Mesenchymal stem cell (in vitro differentiated cells and primary cell): ENCODE measurements at places on chromosomes 3 and 15.
A peak's percentile ranks its signal among the peaks of the same experiment; 100 is the strongest.

DNA sequence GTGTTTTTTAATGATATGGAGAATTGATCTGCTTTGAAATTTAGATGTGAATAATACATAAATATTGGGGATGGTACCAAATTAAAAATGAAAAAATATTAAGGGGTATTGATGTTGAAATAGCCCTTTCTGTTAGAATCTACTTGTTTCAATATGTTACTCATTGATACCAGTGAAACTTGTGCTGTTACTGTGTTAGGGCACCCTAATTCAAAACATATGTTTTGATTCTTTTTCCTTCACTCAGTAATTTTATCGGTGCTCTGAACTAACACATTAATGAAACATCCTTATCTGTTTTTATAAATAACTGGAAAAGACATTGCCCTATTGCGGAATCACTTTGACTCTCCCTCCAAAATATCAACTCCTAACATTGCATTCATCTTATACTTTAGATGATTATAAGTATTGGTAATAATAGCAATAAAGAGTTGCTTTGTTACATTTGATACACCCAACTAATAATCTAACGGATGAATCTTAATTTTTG, 52.0 kb upstream of the CCNB2 start:
- DNase-seq, result no peak

DNA sequence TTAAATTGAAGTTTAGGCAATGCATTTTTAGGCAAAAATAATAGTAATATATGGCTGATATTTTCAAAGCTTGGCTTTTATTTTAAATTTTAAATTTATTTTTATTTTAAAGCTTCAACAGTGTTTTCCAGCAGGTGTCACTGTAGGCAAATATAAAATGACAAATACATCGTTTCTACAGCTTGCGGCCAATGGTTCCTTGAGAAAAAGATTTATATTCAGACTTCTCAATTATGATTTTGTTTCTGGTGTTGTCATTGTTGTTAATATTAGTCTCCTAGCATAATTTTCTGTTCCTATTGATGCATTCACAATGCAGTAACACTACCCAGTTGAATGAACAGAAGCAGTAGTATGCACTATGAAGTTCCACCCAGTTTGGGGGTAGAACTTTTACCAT, 220.7 kb upstream of the DNAJC19 start:
- DNase-seq, result no peak

GRCh38 chr3:85074003-85074402, 115.2 kb downstream of the CADM2 start:
- no peak for DNase-seq

DNA sequence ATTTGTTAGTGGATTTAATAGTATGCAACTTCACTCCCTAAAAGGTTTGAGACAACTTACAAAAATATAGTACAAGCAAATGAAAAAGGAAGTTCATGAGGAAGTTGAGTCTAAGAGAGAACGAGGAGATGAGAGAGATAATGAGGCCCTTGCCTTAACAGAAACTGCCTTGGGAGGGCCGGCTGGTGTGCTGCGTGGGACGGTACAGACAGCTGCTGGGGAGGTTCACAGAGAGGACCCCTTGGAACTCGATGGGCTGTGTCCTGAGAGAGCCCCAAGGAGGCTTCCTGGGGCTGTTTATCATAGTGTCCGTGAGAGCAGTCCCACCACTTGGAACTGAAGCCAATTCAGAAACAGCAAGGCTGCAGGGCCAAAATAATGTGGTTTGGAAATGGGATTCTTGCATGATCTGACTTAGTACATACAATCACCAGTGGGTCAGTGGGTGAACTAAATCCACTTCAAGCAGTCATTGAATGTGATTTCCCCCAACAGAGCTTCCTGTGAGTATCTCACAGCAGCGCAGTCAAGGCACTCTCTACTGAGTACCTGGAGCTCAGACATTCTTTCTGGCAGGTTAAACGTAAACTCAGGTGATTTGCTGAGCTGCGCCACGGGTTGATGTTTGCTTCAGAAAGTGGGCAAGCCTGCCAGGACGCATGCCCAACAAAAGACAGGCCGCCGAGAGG, 90.8 kb downstream of the CRTC3 start:
- DNase-seq, result no peak

DNA sequence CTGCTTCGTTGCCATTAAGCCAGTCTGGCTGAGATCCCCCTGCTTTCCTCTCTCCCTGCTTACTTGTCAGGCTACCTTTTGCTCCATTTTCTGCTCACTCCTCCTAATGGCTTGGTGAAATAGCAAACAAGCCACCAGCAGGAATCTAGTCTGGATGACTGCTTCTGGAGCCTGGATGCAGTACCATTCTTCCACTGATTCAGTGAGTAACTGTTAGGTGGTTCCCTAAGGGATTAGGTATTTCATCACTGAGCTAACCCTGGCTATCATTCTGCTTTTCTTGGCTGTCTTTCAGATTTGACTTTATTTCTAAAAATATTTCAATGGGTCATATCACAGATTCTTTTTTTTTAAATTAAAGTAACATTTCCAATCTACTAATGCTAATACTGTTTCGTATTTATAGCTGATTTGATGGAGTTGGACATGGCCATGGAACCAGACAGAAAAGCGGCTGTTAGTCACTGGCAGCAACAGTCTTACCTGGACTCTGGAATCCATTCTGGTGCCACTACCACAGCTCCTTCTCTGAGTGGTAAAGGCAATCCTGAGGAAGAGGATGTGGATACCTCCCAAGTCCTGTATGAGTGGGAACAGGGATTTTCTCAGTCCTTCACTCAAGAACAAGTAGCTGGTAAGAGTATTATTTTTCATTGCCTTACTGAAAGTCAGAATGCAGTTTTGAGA, 25.0 kb downstream of the CTNNB1 start:
- DNase-seq, result peak; percentile 62

- no peak for DNase-seq
Observed at GRCh38 chr3:124569761-124570160, 160.5 kb upstream of the UMPS start.

DNA sequence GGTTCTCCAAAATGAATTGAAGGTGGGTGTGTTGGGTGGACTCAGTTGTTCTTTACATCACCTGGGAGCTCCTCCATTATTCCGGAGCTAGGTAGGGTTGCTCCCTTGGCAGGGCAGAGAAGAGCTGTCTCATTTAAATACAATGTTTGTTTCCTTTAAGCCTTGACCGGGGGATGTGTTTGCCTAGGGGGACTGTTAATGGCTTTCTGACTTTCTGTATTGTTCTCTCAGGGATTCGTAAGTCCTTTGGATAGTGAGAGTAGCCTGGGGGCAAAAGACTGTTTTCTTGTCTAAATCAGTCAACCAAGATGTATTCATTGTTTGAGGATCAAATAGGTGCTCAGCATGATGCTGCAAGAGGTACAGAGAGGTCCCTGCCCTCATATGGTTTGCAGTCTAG, 71.1 kb downstream of the CDAN1 start:
- no peak for DNase-seq

- no peak for DNase-seq
Observed at GRCh38 chr3:28399206-28399605, 50.6 kb upstream of the AZI2 start.

DNA sequence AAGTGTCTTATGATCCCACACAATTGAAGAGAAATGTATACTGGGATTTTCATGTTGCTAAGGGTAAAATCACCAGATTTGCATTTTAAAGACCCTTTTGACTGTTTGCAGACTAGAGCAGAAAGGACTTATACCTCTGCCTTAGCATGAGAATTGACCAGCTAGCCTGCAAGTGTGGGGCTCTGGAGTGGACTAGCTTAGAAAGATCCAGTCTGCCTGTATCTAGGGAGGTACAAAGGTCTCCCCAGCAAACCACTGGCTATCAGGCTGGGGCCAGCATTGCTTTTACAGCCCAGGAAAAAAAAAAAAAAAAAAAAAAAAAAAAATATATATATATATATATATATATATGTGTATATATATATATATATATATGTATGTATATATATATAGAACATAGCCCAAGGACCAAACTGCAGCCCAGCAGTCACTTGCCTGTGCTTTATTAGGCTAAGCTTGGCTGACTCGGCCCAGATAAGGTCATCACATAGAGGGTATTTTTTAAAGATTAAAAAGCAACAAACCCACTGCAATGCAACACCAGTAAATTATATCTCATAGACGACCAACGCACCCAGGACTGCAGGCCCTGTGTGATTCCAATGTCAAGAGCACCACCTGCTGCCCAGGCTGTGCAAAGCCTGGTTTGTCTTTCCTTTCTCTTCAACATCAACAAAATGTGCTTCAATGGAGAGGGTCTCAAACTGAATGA, 63.7 kb downstream of the DCLK3 start:
- peak; percentile 71 for DNase-seq

DNA sequence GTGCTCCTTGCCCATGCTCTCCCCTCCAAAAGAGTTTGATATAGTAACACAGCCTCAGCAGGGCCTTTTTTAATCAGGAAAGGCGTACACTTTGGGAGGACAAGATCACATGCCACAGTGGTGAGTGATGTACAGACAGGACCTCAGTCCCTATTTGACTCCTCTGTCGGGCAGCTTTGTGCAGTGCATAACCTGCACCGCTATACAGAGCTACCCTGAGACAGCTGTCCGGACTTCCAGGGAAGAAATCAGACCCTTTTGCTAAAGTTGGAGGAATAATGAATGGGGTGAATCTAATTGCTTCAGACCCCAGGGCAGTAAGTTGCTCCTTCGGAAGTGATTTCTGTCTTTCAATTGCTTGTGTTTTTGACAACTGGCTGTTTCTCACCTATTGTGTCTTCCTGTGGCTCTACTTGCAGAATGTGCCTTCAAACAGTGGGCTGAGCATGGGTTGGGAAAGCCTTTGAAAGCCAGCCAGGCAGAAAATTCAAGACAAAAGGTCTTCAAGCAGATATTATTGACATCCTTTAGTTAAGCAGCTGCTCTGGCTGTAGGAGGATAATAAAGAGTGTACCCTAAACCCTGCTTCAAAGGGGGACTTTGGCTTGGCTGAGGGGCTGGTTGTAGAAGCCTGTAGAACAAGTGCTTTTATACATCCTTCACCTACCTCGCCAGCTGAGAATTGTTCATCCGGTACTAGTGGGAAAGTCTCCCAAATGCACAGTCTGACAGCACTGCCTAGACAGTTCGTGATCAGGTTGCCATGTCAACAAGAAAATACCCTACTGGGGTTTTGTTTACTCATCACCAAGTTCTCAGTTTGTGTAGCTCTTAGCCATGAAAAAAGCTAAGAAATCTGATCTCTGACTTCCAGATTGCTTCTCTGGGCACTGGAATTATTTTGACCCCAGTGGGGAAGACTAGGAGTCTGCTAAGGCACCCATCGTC, 35.1 kb downstream of the SNTN start:
- DNase-seq, result no peak

DNA sequence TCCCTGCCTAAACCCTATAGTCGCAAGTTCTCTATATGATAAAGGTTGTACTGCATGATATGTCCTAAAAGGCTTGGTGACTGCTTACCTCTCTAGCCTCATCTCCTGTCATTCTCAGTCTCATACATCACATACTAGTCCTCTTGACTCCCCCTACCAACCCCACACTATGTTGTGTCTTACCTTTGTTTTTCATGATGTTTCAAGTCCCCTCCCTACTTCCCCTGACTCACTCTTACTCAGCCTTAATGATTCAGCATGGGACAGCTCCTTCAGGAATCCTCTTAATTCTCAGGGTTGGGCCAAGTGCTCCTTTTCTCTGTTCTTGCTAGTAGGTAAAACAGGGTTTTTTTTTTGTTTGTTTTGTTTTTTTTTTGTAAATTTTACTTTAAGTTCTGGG, 49.6 kb downstream of the SLMAP start:
- peak; percentile 67 for DNase-seq

- DNase-seq, result no peak
Observed at GRCh38 chr3:7788881-7789280, 712.7 kb upstream of the LMCD1 start.

- no peak for DNase-seq
Observed at GRCh38 chr3:12462159-12462947, 21.9 kb upstream of the TSEN2 start.

DNA sequence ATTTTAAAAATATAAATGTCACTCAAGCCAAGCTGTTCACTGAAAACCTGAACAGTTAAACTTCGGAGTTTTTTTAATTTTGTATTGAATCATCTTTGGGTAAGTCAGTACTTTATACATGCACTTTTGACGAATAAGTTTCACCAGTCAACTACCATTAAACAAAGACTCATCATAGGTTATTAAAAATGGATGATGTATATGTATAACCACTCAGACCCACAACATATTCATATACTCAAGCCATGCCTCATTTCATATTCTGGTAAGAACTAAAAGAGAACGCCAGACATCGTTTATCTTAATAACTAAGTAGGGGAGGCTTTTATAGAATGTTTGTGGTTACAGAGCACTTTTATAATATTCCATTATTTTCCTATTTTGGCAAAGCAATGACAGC, 18.3 kb downstream of the MSL2 start:
- DNase-seq, result no peak

DNA sequence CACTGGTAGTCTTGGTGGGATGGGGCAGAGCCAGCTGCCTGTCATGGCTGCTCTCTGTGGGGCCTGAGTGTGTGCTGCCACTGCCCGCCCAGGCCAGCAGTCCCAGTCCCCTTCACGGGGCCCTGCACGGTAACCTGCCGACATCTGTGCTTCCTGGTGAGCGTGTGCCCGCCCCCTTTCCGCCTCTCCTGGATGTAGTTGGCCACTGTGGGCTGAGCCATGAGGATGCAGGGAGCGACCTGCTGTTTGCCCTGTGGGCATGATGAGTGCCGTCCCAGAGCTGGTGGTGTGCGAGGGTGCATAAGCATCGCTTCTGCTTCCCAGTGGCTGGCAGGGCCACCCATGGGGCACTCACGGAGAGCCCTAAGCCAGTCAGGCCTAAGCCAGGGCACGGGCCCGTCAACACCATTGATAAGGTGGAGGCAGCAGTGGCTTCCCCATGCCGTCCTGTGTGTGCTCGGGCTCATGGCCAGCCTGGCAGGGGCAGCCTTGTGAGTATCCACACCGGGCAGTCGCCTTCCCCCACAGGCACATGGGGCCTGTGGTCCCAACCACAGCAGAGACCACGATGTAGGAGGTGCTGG, 14.6 kb downstream of the PLXNA1 start:
- no peak for DNase-seq

GRCh38 chr3:52715714-52716305, 9.9 kb downstream of the SPCS1 start:
- no peak for DNase-seq

- DNase-seq, result peak; percentile 44
Observed at GRCh38 chr15:73596174-73596573, 37.0 kb downstream of the NPTN start.

- no peak for DNase-seq
Observed at GRCh38 chr3:175861916-175862315, 1002.8 kb downstream of the NAALADL2 start.

GRCh38 chr3:127656906-127657305, 15.8 kb upstream of the ABTB1 start:
- no peak for DNase-seq

GRCh38 chr15:50744601-50745000, 20.9 kb downstream of the SPPL2A start:
- DNase-seq, result no peak

GRCh38 chr3:66136597-66136996, 84.2 kb upstream of the SLC25A26 start:
- no peak for DNase-seq

- no peak for DNase-seq
Observed at GRCh38 chr3:9047452-9048346, 84.4 kb upstream of the RAD18 start.
